Lung (tissue), 17 donors: ENCODE measurements at places on chromosomes 11 and 22. TPM values are rescaled to one million over a fixed set of nuclear protein-coding genes. Genes with fewer than 3 reads are reported as not detected.

GRAMD1B gene
- 1.4 TPM for polyA plus RNA-seq

DDI1 gene
- polyA plus RNA-seq, result not detected

PRODH gene
- 35.8 TPM for polyA plus RNA-seq

CD151 gene
- polyA plus RNA-seq, result 313 TPM

GLB1L2 gene
- polyA plus RNA-seq, result 11.4 TPM

VSIG10L2 gene
- polyA plus RNA-seq, result 0.26 TPM

PANX2 gene
- polyA plus RNA-seq, result 3.0 TPM

PRDM11 gene
- 5.7 TPM for polyA plus RNA-seq

RFPL1 gene
- polyA plus RNA-seq, result not detected

TIGD3 gene
- 0.27 TPM for polyA plus RNA-seq

SLC17A6 gene
- not detected for polyA plus RNA-seq
